ENCODE measurements at places on chromosomes 13 and 19.

DNA sequence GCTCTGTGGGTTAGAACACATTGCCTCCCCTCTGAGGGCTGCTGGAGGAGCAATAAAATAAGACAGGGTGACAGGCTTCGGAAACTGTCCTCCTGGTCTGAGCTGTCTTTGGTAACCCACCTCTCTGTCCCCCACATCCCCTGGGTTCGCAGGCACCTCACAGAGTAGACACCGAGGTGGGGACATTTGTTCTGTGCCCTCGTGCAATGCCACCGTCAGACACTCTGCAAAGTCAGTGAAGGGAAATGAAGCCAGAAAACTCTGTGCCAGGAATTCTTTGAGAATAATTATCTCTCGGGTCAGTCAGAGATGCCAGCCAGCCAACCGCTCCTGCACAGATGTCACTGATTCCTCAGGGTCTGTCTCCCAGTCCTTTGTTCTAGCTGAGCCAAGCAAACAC, 493.6 kb downstream of the FOXO1 start:
- DNase-seq, result no peak

DNA sequence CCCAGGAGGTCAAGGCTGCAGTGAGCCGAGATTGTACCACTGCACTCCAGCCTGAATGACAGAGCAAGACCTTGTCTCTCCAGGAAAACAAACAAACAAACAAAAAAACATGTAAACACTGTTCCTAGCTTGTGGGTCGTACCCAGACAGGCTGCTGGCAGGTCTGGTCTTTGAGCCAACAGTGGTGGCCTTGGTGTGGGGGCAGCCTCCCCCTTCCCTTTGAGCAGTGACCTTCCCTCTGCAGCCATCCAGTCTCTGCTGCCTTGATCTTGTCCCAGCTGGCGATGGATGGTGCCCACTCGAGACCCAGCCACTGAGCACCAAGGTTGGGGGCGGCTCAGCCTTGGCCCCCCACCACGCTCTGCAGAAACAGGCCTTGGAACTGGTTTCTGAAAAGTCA, 143.3 kb downstream of the KDM4B start:
- DNase-seq, result no peak

GRCh38 chr13:85819513-85819912, 20.3 kb upstream of the SLITRK6 start:
- DNase-seq, result no peak

DNA sequence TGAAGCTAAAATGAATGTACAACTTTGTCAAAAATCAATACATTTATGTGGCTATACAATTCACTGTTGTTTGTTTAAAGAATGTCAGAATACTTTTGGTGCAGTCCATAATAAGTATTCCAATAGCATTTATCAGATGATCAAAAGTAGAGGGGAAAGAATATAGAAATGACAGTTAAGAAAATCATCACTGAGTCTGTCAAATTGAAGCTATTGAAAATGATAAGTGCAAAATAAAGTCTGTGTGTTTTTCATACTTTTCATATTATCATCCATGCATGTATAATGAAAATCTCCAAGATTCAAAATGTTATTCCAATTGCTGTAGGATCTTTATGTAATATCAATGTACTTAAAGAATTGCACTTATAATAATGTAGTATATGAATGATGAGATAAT, 93.3 kb upstream of the ATXN8OS start:
- DNase-seq, result no peak

DNA sequence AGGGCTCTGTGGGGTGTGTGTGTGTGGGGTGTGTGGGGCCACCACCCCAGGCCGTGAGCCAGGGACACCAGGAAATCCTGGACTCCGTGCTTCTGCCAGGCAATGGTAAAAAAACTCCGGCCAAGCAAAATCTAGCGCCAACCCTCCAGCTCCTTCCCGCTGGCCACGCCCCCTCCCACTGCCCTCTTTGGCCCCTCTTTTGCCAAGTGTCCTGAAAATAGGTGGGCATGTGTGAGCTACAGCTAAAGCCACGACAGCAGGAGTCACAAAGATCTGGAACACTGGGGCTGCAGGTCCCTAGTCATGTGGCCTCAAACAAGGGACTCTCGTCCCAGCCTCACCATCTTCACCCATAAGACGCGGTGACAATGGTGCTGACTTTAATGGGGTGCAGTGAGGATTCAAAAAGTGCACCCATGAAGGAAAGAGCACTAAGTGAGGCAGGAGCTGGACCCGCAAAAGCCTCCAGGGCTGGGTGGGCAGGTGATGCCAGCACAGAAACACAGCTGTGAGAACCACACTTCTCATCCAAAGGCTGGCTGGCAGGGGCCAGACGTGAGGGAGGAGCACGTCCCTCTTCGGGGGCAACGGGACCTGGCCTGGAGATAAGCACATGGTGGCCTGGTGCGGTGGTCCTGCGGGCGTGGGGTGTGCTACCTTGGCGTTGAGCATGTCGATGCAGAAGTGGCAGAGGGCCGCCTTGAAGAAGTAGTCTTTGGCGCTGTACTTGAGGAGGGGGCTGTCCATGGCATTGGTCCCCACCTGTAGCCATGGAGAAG, 7.5 kb upstream of the KPTN start:
- DNase-seq, result no peak

- no peak for DNase-seq
These were observed 21.8 kb downstream of the PROSER1 start for GRCh38 chr13:39016087-39016486.

DNA sequence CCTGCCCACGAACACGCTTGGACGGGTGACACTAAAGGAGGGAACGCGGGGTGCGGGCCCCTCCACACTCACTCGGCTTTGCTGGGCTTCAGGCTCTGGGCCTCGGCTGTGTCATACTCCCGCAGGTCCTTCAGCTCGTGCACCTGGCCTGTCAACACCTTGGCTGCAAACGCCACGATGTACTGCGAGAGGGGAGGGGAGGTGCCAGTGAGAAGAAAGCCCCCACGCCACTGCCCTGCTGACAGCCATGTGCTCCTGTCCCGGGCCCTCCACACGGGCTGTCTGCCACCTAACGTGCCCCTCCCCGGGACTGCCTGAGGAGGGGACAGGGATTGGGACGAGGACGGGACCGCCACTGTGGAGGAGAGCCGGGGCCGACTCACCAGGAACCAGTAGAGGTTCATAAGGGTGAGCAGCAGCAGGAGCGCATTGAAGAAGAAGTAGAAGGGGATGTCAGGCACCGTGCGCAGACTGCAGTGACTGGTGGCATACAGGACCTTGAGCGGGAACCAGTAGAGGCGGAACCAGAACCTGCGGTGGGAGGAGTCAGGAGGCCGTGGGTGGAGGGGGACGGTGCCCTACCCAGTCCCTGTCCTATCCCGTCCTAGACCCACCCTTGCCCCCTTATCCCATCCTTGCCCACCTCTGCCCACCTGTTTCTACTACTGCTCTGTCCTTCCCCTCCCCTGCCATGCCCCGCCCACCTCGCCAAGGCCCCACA, 16.9 kb downstream of the CERS1 start:
- DNase-seq, result no peak

GRCh38 chr19:29623726-29624488, 17.8 kb downstream of the POP4 start:
- no peak for DNase-seq

DNA sequence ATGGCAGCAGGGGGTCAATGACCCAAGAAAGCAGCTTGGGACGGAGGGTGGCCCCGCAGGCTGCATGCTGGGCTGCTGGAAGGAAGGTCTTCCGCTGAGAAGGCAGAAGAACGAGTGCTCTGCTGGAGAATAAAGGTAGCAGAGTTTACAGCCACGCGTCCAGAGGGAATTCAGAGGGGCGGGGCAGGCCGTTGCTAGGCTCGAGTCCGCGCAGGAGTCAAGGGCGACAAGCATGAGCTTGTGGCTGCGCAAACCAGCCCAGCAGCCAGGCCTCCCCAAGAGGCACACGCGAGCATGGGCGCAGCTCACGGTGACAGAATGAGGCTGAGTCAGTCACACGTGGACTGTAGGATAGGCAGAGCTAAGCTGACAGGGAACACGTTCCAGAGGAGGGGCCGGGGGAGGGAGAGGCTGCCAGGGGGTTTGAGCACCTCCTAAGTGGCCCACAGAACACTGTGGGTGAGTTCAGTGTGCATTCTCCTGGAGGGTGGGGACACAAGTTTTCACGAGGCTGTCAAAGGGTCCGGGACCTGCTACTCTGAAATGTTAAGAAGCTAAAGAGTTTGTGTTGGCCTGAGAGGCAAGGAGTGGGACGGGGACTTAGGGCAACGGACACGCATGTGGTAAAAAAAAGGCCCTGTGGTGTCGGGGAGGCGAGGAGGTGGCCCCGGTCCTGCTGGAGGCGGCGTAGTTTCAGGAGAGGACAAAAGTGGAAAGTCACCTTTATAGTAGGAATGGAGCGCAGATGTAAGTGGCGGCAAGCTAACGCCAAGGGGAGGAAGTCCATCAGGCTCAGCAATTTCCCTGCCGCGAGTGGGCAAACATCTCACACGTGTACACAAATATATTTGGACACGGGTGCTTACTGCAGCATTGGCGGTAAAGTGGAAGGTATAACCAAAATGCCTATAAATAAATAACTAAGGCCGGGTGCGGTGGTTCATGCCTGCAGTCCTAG, 17.7 kb downstream of the RFX2 start:
- no peak for DNase-seq

DNA sequence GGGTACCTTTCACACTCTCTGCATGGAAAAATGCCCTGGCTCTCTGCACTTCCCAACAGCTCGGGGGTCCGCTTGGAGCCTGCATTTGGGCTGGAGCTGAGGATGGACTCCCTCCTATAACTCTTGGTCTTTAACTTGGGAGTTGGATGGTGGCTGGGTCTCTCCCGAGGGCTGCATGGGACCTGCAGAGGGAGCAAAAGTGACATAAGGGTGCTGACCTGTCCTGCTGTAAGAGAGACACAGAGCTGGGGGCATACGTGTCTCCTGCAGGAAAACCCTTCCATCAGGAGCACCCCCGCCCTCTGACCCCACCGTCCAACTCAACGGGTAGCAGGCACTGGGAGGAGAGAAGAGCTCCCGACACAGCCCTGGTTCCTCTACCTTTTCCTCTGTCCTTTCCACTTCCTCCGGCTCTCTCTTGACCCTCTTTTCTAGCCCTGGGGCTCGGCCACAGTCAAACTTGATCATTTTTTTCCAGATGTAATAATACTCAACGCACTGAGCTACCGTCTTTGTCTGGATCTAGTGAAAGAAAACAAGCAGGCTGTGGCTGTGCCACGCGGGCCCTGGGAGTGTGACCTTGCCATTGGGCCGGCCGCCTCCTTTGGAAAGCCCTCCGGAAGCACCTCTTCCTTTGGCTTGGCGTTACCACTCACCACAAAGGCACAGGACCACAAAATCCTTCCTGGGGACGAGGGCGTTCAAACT, 6.8 kb upstream of the NAPA start:
- DNase-seq, result no peak

DNA sequence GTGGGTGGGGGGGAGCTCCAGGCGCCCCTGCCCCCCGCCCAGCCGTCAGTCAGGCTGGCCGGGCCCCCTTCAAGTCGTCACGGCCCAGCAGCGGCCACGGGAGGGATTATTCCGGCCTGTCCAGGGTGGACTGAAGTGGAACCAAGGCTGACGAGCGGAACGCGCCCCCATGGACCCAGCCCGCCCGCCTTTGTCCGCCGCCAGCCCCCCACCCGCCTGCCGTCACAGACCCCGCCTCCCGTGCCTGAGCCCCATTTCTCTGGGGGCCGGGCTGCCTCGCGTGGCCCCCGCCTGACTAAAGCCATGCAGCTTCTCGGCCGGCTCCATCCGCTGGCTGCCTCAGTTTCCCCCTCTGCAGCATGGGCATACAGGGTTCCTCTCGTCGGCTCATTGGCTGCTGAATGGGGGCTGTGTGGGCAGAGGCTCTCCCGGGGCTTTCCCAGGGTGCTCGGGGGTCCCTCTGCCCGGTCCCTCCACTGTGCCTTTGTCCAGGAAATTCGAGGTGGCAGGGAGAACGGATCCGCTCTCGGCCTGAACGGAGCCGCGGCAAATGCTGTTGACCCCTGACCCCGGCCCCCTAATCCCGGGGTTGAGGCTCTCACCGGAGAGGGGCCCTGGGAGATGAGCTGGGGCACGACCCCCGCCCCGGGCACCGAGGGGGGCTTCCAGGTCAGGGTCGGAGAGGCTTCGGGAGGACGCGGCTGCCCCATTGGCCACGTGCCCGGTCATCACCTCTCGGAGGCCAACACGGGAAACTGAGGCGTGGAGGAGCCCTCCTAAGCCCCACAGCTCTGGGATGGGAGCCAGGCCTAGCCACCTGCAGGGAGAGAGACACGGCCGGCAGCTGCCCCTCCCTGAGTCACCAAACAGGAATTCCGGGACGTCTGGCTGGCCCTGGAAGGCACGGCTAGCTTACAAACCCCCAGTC, 27.4 kb downstream of the EFNA2 start:
- no peak for DNase-seq

- no peak for DNase-seq
These were observed 790 bp downstream of the TPM4 start for GRCh38 chr19:16076958-16077611.

- DNase-seq, result no peak
These were observed 279.0 kb downstream of the NHLRC3 start for GRCh38 chr13:39317291-39317690.

GRCh38 chr19:51695702-51696315, 2.7 kb downstream of the SPACA6 start:
- DNase-seq, result no peak

DNA sequence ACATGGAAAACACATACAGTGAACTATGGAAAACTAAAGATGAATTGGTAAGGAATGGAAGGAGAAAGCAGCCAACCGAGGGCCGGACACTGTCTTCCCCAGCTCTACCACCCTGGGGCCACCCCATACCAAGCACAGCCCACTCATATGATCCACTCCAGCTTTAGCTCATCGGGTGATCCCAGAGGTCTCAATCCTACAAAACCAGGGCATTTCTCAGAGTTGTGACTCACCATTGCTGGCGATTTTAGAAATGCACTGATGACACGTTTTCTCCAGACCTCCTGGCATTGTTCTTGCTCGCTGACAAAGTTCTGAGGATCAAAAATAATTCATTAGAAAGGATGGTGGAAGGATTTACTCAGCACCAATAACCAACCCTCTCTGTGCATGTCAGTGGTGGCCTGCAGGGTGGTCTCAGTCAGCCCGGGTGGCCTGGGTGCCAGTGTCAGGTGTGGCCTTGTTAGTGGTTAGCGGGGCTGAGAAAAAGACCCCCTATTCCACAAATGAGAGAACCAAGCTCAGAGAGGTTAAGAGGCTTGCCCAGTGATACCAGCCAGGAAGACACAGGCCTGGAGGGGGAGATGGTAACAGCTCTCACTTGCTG, 6.6 kb downstream of the TMEM272 start:
- DNase-seq, result no peak

- no peak for DNase-seq
These were observed 57.2 kb downstream of the CHST8 start for GRCh38 chr19:33678796-33679585.

GRCh38 chr19:2062770-2063169, 11.7 kb upstream of the MKNK2 start:
- no peak for DNase-seq

GRCh38 chr13:102122147-102122546, 279.7 kb downstream of the FGF14 start:
- no peak for DNase-seq

GRCh38 chr13:94351292-94351990, 128.0 kb downstream of the DCT start:
- DNase-seq, result no peak

- no peak for DNase-seq
These were observed 923 bp downstream of the DOCK9 start for GRCh38 chr13:98976941-98977340.

GRCh38 chr19:39558624-39559117, 18.7 kb upstream of the EID2 start:
- DNase-seq, result no peak

Measured in CMK (cell line).